Foreskin keratinocyte (primary cell): ENCODE measurements at places on chromosomes 12 and 14. TPM values are rescaled to one million over a fixed set of nuclear protein-coding genes. Genes with fewer than 3 reads are reported as not detected.

The CPNE6 gene
- not detected in 2 replicates for total RNA-seq

The TGM1 gene
- total RNA-seq = 4.3 and 5.9 TPM in 2 replicates

The ENDOU gene
- total RNA-seq = 0.28 and 0.34 TPM in 2 replicates

The NELL2 gene
- 0.07 TPM in 1 of 2 replicates, not detected in the other for total RNA-seq

The AMN gene
- total RNA-seq = 0.44 and 0.63 TPM in 2 replicates

The SLC17A8 gene
- total RNA-seq = not detected in 2 replicates
